ENCODE measurements at places on chromosomes 2 and 18. TPM values are rescaled to one million over a fixed set of nuclear protein-coding genes. Genes with fewer than 3 reads are reported as not detected.

DNA sequence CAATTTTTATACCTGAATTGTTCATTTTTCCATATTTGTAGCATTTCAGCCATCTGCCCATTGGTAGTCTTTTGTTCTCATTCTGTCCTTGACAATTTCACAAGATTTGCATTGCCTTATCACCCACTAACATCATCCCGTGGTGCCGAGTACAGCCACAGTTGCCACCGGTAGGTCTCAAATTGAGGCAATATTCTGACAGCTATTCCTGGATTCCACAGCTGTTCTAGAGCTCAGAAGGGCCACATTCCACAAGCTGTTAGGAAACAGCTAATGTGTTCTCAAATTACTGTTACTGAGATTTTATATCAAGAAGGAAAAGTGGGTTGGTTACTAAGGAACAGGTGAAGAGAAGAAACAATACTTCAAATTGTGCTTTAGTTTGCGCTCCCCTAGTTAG lies 178.8 kb downstream of the RPRM start:
- no peak for DNase-seq

- no peak for DNase-seq
Measured at GRCh38 chr2:201872591-201872990, 66.3 kb downstream of the CDK15 start.

DNA sequence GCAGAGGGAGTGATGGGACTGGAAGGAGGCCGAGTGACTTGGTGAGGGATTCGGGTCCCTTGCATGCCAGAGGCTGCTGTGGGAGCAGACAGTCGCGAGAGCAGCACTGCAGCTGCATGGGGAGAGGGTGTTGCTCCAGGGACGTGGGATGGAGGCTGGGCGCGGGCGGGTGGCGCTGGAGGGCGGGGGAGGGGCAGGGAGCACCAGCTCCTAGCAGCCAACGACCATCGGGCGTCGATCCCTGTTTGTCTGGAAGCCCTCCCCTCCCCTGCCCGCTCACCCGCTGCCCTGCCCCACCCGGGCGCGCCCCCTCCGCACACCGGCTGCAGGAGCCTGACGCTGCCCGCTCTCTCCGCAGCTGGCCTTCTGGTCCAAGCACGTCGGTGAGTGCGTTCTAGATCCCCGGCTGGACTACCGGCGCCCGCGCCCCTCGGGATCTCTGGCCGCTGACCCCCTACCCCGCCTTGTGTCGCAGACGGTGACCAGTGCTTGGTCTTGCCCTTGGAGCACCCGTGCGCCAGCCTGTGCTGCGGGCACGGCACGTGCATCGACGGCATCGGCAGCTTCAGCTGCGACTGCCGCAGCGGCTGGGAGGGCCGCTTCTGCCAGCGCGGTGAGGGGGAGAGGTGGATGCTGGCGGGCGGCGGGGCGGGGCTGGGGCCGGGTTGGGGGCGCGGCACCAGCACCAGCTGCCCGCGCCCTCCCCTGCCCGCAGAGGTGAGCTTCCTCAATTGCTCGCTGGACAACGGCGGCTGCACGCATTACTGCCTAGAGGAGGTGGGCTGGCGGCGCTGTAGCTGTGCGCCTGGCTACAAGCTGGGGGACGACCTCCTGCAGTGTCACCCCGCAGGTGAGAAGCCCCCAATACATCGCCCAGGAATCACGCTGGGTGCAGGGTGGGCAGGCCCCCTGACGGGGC lies 4.6 kb downstream of the PROC start:
- no peak for DNase-seq

DNA sequence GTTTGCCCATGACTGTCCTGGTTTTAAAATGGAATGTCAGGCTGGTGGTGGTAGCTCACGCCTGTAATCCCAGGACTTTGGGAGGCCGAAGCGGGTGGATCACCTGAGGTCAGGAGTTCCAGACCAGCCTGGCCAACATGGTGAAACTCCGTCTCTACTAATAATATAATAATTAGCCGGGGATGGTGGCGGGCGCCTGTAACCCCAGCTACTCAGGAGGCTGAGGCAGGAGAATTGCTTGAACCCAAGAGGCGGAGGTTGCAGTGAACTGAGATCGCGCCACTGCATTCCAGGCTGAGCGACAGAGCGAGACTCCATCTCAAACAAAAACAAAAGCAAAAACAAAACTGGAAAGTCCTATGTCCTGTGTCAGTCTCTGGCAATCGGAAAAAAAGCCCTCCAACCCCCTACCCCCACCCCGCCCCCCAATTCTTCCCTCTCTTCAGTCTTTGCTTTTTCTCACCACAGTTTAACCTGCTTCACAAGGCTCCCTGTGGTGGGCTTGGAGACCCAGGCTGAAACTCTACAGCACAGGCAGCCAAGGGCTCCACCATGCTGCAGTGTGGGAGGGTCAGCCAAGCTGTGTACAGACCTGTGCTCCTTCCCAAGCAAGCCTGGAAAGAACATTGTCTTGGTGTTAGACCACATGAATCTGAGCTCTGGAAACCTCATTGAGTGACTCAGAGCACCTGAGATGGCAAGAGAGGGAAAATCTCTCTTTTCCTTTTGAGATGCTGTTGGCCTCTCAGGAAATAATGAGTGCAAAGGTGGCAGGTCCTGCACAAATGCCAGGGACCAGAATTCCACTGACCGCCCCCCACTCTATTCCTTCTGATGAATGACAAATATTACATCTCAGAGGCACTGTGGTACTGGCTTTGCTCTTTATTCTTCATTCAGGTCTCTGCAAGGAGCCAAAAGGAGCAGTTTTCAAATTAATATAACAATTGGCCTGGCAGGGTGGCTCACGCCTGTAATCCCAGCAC lies 16.7 kb downstream of the MYCN start:
- no peak for DNase-seq

Gene TUBA3E
- not detected for total RNA-seq

Measured in right lobe of liver (tissue), 6 donors.